K562 (cell line): ENCODE measurements at places on chromosomes 6 and 20. TPM values are rescaled to one million over a fixed set of nuclear protein-coding genes. Genes with fewer than 3 reads are reported as not detected.
A peak's percentile ranks its signal among the peaks of the same experiment; 100 is the strongest.

Gene FAM162B
- total RNA-seq: not detected in 2 replicates

Gene ARMC2
- 0.82 and 1.7 TPM in 2 replicates for total RNA-seq

Gene OR2H2
- total RNA-seq: not detected in 2 replicates

Gene C20orf141
- total RNA-seq: not detected in 2 replicates

Gene LTB
- total RNA-seq: 0.51 and 1.0 TPM in 2 replicates

Gene TCF15
- 3.8 and 5.0 TPM in 2 replicates for total RNA-seq

Gene SLC13A3
- total RNA-seq: 14.9 and 16.4 TPM in 2 replicates

Gene ANKRD6
- total RNA-seq: 0.13 TPM in 1 of 2 replicates, not detected in the other

Gene WASF1
- total RNA-seq: 12.6 and 13.0 TPM in 2 replicates

GRCh38 chr20:2042400-2042799, 48.5 kb upstream of the PDYN start:
- no peak overlapping the region for H3K4me3 ChIP-seq
- H3K27ac ChIP-seq: no peak overlapping the region

DNA sequence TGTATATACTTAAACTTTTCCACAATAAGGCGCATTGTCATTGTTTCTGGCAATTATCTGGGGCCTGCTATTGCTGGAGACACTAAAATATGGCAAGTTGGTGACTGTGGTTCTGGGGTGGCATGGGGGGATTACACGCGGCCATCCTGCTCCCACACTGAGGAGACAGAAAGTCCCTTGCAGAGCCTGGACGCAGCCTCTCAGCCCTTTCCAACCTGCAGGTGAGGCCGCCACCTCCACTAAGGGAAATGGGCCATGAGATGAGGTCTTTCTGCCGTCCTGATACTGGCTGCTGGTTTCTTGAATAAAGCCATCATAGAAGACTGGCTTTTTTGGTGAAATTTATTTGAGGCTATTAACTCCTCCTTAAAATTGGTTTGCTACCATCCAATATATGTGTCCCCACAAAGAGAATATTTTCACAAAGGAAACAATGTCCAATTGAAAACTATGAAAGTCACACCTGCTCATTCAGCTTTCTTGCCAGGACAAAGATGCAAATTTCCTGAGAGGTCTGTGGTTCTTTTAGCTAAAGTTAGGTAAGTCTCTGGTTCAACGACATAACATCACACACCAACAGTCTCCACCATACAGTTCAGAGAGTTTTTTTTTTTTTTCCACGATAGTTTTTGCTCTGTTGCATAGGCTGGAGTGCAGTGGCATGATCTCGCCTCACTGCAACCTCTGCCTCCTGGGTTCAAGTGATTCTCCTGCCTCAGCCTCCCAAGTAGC, 13.0 kb downstream of the TXNDC5 start:
- peaks cover 34% of the 10 kb centered on the region for H3K4me1 ChIP-seq
- H3K36me3 ChIP-seq: peaks cover 96% of the 10 kb centered on the region
- DNase-seq: no peak

DNA sequence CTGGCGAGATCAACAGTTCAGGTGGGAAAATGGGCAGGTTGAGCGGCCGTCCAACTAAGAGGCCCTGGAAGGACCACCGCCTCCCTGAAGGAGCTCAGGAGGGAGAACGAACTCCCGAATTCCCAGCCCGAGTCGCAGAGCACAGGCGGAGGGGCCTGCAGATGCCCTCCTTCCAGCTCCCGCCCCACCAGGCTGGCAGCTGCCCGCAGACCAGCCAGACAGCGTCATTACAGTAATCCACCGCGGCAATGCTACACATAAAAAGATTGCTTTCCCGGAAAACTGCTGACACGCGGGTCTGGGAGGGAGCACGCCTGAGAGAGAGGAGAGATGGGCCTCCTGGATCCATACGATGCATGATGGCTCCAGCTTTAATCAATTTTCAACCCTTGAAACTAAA, 30.5 kb upstream of the SLCO4A1 start:
- no peak overlapping the region for H3K27ac ChIP-seq
- H3K36me3 ChIP-seq: no peaks in the 10 kb centered on the region
- H3K27me3 ChIP-seq: peaks cover 66% of the 10 kb centered on the region
- H3K4me3 ChIP-seq: no peak overlapping the region
- peaks cover 27% of the 10 kb centered on the region for H3K4me1 ChIP-seq

- H3K36me3 ChIP-seq: no peaks in the 10 kb centered on the region
- peaks cover 13% of the 10 kb centered on the region for H3K27me3 ChIP-seq
These were observed 43.7 kb downstream of the NINL start for GRCh38 chr20:25541676-25542075.

DNA sequence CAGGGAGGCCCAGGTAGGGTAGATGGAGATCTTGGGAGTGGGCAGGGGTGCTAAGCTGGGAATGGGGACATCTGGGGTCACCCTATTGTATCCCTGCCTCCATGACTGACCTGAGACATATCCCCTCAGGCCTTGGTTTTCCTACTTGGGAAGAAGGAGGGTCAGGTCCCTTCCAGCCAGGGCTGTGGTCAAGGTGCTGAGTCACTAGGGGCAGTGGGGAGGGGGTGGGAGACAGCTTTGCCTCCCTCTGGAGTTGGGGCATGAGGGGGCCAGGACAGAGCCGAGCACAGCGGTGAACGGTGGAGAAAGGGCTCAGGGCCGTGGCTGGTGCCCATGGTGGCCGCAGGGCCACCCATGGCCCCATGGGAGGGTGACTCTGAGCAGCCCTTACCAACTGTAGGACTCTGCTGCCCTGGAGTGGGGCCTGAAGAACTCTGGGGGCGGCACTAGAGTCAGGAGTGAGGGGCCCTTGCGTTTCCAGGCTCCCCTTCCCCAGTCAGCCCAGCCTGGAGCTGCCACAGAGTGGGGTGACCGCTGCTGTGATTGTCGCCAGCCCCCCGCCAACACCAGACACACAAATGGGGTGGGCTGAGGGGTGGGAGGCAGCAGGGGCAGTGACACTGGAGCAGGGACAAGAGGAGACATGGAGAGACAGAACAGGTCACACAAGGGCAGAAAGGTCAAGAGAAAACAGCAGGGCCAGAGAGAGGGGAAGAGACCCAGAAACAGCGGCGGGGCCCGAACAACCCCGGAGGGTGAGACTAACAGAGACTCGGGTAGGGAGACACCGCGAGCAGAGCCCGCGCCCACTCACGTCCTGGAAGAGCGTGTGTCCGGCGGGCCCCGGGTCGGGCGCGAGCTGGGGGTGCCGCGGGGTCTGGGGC, 576 bp downstream of the NECAB3 start:
- peak; percentile 61 for DNase-seq
- no peaks in the 10 kb centered on the region for H3K27me3 ChIP-seq
- peaks cover 65% of the 10 kb centered on the region for H3K36me3 ChIP-seq
- peaks cover 52% of the 10 kb centered on the region for H3K4me1 ChIP-seq
- H3K4me3 ChIP-seq: peak overlapping the region; percentile 86

- H3K4me1 ChIP-seq: no peaks in the 10 kb centered on the region; the same call in 1 of the 2 replicates
- H3K27ac ChIP-seq: no peak overlapping the region
- H3K4me3 ChIP-seq: no peak overlapping the region
- H3K27me3 ChIP-seq: no peaks in the 10 kb centered on the region; the same call in 2 of the 3 replicates
These were observed 218.9 kb downstream of the SLC24A3 start for GRCh38 chr20:19431316-19431700.

GRCh38 chr6:3523271-3523670, 66.4 kb upstream of the SLC22A23 start:
- peaks cover 50% of the 10 kb centered on the region for H3K27me3 ChIP-seq
- H3K27ac ChIP-seq: no peak overlapping the region
- no peaks in the 10 kb centered on the region for H3K4me1 ChIP-seq
- DNase-seq: no peak
- no peaks in the 10 kb centered on the region for H3K36me3 ChIP-seq

DNA sequence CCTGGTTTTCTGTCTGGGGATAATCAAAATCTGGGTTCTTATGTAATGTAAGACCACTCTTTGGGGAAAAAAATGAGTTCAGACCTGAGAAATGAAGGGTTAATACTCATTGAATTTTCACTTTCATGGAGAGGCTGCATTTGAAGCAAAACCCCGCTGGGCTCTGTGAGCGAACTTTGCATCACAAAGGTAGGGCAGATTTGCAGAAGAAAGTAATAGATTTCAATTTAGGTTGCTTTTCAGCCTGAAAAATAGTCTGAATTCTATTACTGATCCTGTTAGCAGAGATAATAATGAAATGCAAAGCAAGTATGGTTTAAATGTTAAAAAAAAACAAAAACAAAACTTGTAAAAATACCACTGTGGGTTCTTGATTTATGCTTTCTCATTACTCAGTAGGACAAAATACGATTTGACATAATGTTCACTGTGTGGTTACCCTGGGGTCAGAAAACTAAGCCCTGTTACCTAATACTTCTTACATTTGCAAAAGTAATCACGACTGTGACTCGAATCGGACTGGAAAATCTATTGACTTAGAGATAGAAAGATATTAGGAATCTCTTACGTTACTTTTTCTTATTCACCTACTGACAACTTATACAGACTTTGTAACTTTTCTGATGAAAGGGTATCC, 72.2 kb downstream of the UST start:
- no peak overlapping the region for H3K27ac ChIP-seq
- no peak for DNase-seq
- no peaks in the 10 kb centered on the region for H3K36me3 ChIP-seq
- H3K4me3 ChIP-seq: no peak overlapping the region

DNA sequence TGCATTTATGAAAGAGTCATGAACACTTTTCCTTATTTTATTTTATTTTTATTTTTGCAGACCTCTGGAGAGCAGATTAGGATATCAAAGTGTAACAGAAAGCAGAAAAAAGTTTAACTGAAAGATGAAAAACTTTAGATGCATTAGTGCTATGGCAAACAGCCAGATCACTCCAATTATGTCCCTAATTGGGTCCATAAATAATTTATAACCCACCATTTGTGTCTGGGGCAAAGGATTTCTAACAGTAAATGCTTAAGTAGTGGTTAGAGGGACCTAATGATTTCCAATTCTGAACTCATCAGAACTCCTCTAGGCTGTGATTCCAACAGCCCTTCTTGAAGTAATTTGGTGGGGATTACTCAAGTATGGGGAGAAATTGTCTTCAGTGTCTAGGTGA, 93.7 kb upstream of the PROKR2 start:
- H3K27ac ChIP-seq: no peak overlapping the region
- H3K4me1 ChIP-seq: no peaks in the 10 kb centered on the region
- no peaks in the 10 kb centered on the region for H3K36me3 ChIP-seq

DNA sequence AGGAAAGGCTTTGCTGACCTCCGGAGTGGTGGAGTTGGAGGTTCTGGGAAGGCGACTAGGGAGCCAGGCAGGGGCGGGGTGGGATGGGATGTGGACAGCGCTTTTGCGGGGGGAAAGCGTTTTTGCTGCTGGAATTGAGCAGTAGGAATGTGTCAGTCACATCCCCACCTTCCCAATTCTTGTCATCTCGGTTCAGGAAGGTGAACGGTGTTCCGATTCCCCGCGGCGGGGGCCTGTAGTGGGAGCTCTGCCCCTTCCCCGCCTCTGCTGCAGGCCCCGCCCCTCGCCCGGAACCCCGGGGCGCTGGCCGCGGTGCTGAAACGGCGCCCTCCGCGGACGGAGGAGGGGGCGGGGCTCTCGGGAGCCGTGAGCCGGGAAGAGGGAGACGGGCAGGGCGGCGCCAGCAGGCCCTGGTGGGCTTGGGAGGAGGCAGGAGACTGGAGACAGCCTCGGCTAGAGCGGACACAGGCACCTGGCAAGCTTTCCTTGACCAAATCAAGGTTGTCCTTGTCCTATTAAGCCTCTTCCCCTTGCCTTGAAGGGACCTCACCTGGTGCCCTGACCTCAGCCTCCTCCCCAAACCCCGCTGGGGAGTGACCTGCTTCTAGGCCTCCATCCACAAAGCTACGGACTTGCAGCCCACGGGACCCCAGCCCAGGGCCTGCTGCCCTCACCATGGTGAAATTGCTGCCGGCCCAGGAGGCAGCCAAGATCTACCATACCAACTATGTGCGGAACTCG, at the start of gene LHFPL5:
Gene LHFPL5 (plus strand): TSS at position 357 of the 741 bp plus-strand sequence. CDS start 319 bp downstream, at position 676.
- peaks cover 10% of the 10 kb centered on the region for H3K4me1 ChIP-seq
- no peak within 1 kb of the TSS for H3K27ac ChIP-seq
- H3K4me3 ChIP-seq: no peak within 1 kb of the TSS; the same call in 1 of the 2 replicates
- no peaks in the 10 kb centered on the region for H3K36me3 ChIP-seq

DNA sequence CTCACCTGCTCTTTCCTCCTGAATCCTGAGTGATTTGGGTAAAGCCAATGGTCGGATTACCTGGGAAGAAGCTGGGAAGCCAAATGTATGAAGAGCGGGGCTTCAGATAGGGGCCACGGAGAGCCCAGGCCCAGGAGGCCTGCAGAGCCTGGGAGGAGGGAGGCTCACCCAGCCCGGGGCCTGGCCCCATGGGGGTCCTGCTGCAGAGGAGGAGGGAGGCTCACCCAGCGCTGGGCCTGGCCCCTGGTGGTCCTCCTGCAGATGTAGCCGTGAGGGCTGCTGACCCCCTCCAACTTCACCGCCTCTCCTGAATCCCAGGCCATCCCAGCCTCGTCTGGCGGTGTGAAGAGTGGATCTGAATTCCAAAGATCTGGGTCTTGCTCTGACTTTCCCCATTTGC, 368.4 kb downstream of the THBS2 start:
- peaks cover 42% of the 10 kb centered on the region for H3K27me3 ChIP-seq
- H3K36me3 ChIP-seq: no peaks in the 10 kb centered on the region
- H3K4me1 ChIP-seq: no peaks in the 10 kb centered on the region
- no peak for DNase-seq
- no peak overlapping the region for H3K4me3 ChIP-seq

DNA sequence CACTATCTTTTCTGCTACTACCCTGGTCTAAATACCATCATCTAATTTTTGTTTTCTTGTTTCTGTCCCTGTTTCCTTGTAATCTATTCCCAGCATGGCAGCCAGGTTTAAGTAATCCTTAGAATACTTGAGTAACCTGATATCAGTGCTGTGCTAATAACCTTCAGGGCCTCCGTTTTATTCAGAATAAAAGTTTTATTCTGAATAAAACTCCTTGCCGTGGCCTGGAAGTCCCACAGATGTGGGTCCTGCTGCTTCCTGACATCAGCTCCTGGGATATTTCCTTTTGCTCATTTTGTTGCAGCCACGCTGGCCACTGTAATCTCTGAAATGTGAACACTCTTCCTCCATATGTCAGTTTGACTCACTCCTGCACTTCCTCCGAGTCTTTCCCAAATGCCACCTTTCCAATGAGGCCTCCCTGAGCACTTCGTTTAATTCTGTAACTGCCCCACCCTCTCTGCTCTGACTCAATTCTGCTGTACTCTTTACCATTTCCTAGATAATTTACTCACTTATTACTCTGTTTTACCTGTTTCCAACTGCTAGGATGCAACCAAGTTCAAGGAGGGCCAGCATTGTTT, 114.0 kb upstream of the FOXA2 start:
- H3K4me3 ChIP-seq: no peak overlapping the region
- no peaks in the 10 kb centered on the region for H3K27me3 ChIP-seq
- no peak for DNase-seq
- no peaks in the 10 kb centered on the region for H3K4me1 ChIP-seq

DNA sequence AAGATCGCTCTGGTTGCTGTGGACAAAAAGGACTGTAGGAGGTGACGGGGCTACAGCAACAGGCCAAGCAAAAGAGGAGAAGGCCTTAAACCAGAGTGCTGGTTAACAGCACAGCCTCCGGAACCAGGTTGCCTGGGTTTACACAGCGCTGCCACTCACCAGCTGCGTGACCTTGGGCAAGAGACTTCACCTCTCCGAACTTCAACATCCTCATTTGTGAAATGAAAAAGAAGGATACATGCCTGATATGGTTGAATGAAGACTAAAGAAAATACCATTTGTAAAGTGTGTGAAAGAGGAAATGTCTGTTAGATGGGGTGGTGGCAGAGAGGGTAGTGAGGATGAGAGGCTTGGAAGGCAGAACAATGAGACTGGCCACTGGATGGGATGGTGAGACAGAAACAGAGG, 44.9 kb downstream of the PREX1 start:
- no peaks in the 10 kb centered on the region for H3K27me3 ChIP-seq
- no peak for DNase-seq
- no peak overlapping the region for H3K27ac ChIP-seq
- no peaks in the 10 kb centered on the region for H3K36me3 ChIP-seq
- H3K4me1 ChIP-seq: peaks cover 1% of the 10 kb centered on the region; the same call in 2 of the 3 replicates
